ENCODE measurements at places on chromosomes 16 and 17.

- no peak for DNase-seq
Observed at GRCh38 chr17:43584666-43585102, 38.5 kb upstream of the ETV4 start.

- DNase-seq: no peak
Observed at GRCh38 chr16:1846416-1846815, 19.4 kb downstream of the FAHD1 start.

- no peak for DNase-seq
Observed at GRCh38 chr17:21029036-21029435, 13.8 kb downstream of the USP22 start.

DNA sequence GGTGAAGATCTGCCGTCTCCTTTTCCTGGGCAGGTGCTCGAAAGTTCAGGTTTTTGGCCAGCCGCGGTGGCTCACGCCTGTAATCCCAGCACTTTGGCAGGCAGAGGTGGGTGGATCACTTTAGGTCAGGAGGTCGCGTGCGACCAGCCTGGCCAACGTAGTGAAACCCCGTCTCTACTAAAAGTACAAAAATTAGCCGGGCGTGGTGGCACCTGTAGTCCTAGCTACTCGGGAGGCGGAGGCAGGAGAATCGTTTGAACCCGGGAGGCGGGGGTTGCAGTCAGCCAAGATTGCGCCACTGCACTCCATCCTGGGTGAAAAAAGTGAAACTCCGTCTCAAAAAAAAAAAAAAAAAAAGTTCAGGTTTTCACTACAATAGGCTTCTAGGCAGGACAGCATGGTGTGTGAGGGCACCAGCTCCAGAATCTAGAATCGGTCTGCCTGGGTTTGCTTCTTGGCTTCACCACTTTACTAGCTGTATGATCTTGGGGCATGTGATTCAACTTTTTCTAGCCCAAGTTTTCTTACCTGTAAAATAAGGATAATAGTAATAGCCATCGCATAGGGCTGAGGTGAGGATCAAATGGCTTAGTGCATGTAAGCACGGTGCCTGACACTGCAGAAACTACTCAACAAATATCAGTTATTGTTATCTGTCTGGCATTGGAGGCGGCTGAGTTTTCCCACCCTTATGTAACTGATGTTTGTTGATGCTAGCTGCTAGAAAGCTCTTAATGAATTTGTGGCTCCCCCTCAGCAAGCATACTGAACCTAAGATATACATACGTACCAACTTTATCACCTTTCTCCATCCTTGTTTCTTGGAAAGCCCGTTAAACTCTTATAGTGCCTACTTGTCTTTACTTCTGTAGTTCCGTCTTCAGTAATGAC is 1.3 kb downstream of the PSMD12 start:
- no peak for DNase-seq

DNA sequence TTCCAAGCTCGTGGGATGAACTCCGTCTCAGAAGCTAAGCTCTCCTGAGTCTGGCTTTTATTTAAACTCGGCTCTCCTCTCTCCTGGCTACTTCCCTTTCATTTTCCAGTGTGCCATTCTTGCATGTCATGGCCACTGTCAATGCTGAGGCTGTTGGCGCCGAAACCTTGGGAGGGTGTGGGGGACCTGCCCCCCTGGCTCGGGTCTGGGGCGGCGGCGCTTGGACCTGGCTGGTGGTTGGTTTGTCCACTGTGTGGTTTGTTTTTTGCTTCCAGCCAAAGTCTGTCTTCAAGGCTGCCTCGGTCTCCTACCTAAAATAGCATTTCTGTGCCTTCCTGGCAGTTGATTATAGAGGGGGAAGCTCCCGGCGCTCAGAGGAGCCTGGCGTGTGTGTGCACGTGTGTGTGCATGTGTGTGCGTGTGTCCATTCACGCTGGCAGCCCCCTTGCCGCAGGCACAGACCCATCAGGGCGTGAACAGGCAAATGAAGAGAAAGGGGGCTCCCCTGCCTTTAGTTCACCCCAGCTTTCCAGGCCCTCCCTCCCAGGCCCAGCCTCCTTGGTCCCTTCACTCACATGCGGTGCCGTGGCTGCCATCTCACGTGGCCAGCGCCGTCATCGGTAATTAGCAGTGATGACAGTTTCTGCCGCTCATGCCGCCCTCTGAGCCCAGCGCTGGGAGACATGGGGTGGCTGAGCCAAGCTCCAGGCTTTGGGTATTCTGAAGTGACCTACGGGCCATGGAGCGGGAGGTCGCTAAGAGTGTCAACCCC is 179.9 kb downstream of the SEC14L1 start:
- DNase-seq: no peak

DNA sequence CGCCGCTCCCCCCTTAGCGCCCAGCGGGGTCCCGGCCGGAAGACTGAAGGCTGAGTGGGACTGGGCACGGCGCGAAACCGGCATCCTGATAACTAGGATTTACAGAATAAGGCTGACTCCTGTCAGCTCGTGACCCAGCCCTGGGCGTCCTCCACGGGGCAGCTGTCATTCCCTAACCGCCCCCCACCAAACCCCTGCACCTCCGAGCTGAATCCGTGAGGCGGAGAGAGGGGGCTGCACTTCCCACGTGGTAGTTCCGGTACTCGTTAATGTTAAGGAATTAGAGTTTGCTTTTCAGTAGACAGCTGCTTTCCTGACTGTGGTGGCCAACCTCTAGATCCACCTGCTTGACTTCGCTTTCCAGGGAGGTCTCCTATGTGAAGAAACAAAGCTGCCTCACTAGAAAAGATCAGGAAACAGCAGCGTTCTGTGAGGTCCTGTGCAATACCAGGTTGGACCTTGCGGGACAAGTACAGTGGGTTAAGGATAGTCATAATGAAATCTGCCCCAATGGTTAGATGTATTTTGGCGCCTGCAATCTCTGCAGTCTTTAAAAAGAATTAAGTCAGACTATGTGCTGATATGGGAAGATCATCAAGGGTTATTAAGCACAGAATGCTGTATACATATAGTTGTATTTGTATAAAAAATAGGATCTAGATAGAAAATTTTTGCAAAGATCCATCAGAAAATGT is 1.1 kb upstream of the WBP2 start:
- DNase-seq: peak; percentile 29

DNA sequence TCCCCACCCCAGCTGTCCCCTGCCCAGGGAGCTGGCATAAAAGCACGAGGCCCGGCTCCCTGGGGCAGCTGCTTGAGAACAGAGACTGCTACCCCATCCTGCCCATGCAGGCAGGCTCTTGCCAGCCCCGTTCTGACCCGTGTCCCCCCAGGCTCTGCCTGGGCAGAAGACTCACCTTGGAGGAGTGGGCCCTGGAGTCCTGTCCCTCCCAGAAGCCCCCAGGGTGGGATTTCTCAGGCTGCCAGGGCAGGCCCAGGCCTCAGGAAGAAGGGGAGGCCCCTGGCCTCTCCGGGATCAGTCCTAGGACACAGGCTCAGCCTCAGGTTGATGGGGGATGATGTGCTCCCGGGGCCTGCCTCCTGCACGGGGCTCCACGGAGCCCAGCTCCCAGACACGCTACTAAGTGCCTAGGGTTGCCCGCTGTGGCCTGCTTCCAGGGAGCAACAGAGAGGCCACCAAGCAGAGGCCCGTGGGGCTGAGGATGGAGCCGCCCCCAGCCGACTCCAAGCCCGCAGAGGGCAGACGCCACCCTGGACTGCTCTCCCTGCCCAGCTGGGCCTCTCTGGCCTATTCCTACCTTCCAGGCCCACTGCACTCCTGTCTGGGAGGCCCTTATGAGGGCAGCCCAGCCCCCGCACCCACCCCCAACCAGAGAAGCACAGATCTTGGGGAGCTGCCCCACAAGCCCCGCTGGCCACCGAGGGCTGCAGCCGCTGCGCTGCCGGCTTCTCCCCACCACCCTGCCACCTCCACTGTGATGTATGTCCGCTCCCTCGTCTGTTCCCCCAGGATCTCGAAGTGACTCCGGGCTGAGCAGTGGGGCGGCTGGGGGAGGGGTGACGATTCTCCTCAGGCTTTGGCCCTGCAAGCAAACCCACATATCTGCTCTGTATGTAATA is 1.7 kb downstream of the NME3 start:
- no peak for DNase-seq

Data from DMS79 treated with DMSO at 0.1 percent for 48 hours (cell line).